IMR-90 (cell line): ENCODE measurements at places on chromosomes 3 and 15. TPM values are rescaled to one million over a fixed set of nuclear protein-coding genes. Genes with fewer than 3 reads are reported as not detected.

Gene PRSS50
- not detected in 2 replicates for total RNA-seq

Gene AHSG
- not detected in 2 replicates for total RNA-seq

Gene PLSCR2
- total RNA-seq = not detected in 2 replicates

Gene SYNPR
- total RNA-seq = not detected in 2 replicates

- DNase-seq = no peak
- H3K27me3 ChIP-seq = no peaks in the 10 kb centered on the region
Measured at GRCh38 chr3:149215515-149215914, 6.1 kb downstream of the CP start.
